ENCODE measurements at places on chromosomes 13 and 19.
A peak's percentile ranks its signal among the peaks of the same experiment; 100 is the strongest.

GRCh38 chr13:52936806-52937205 is 88.4 kb upstream of the PCDH8 start:
- no peak for DNase-seq

- no peak for DNase-seq
Observed at GRCh38 chr13:74768521-74769085, 634.4 kb upstream of the KLF12 start.

- no peak for DNase-seq
Observed at GRCh38 chr19:38845374-38846024, 4.3 kb downstream of the HNRNPL start.

DNA sequence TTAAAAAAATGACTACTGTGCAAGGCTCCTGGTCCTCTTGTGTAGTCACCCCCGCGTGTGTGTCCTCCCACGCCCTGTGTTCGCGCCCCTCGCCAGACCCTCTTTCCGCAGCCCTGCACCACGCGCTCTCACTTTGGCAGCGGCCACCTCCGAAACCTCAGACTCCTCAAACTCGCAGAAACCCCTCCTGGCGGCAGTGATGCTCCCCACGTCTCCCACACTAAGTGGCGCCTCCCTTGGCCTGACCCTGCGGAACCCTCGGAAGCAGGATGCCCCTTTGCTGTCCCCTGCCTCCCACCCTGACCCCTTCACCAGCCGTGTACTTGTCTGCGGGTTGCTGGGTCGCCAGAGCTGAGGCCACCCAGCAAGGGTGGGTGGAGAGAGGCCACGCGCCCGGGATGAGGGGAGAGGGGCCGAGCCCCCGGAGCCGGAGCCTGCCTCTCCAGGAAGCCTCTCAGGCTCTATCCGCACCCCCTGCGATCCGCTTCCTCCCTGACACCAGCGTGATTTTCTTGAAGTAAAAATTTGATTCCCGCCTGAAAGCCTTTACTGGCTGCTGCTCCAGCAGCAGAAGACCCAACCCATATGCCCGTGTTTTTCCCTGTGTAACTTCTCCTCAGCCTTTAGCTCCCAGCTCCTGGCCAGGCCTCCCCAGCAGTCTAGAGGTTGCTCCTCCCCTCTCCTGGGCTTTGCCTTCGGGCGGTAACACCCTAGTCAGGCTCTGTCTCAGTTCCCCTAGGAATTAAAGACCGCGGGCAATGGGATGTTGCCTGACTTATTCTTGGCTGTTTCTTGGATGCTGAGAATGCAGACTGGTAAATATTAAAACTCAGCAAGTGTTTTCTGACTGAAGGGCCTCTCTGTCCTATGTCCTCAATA is 55.2 kb downstream of the MIPEP start:
- no peak for DNase-seq

DNA sequence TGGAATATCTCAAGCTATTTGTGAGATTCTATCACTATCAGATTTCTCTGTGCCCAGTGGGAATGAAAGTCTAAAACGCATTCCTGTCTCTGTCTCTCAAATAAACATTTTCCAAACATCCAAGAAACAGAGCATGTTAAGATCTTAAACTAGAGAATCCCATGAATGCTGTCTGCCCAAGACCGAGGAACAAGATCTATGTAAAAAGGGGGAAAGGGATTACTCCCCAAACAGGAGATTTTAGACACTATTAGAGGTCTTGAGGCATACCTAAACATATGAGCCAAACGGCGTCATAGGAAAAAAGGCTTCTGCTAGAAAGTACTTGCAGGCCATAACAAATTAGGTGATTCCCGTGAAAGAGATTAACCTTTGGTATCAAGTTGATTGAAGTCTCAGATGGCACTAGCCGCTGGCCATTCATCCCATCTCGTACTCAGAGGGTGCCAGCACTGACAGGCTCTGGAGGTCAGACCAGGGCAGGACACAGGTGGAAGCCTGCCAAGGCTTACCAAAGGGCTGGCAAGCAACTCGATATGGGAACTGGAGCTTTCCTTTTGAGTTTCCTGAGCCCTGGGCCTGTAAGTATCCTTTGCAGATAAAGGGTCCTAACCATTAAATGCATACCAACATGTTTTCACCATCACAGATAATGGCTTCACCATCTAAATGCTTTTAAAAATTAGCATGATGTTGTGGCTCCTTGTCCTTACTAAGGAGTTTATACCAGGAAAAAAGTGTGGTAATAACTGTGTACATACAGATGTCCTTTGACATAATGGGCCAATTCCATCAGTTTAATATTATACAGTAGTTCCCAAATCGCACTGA is 225.2 kb downstream of the FOXO1 start:
- DNase-seq, result no peak

- DNase-seq, result no peak
Observed at GRCh38 chr13:19681517-19681916, 48.1 kb downstream of the MPHOSPH8 start.

GRCh38 chr19:21617740-21618339 is 112.4 kb downstream of the ZNF429 start:
- no peak for DNase-seq

GRCh38 chr19:32866564-32867265 is 2.9 kb downstream of the SLC7A9 start:
- no peak for DNase-seq

DNA sequence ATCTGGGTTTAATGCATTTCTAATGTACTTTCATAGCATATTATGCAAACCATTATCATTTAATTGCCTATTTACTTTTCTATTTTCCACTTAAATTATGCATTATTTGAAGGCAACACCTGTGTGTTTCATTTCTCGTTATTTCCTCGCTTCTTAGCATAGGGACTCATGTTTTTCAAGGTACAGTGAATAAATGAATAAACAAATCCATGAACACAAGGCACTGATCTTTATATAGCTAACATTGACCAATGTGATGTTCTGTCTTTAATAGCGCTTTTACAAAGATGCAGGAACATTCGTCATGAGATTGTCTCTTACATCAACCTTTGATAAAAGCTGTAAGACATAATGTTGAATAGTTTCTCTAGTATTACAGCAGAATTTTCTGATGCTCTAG is 121.2 kb downstream of the B3GLCT start:
- no peak for DNase-seq

GRCh38 chr19:3465552-3465951 is 14.8 kb downstream of the SMIM24 start:
- no peak for DNase-seq

GRCh38 chr13:54077569-54077968 is 1049.0 kb downstream of the OLFM4 start:
- DNase-seq, result no peak

GRCh38 chr13:107678075-107678689 is 537.2 kb downstream of the LIG4 start:
- DNase-seq, result no peak

GRCh38 chr13:113561417-113562084 is 23.0 kb upstream of the TFDP1 start:
- no peak for DNase-seq

GRCh38 chr13:112792511-112792910 is 102.7 kb downstream of the ATP11A start:
- no peak for DNase-seq

DNA sequence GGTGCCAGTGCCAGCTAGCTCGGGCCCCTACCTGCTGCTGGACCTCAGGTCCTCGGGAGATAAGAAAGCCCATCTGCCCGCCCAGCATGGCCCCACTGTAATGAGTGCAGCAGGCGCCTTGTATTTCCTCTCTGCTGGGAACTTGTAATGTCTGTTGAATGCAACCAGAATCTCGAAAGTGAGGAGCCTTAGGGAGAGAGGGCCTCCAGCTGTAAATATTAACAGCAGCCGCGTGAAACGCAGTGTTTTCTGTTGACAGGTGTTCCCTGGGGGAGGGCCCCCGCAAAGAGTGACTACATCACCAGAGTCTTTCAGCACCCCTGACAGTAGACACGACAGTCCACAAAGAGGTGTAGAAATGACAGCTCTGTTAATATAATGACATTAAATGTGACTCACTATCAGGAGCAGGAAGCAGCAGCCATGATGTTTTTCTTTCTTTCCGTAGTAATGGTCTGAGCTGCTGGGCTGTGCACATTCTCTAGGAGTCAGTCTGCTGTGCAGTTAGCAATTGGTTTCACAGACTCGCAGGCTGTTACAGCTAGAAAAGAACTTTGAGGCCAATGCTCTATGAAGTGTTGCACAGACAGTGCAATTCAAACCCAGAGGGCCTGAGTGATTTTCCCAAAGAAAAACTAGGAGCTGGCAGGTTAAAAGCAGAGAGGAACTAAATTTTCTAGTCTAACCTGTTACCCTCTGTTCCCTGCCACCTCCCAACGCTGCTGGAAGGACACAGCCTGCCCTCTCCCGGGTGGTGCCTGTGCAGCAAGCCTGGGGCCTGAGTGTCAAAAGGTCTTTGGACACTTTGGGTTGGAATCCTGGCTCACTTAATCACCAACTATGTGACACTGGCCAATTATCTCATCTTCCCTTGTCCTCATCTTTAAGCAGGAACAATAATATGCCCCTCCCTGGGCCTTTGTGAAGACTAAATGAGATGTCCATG is 58.6 kb upstream of the WASF3 start:
- no peak for DNase-seq

GRCh38 chr13:110610955-110611595 is 4.3 kb upstream of the NAXD start:
- peak; percentile 60 for DNase-seq

GRCh38 chr13:110746438-110746837 is 32.9 kb downstream of the ING1 start:
- DNase-seq, result no peak

GRCh38 chr19:2391118-2391725 is 31.2 kb downstream of the TMPRSS9 start:
- DNase-seq, result peak; percentile 82

DNA sequence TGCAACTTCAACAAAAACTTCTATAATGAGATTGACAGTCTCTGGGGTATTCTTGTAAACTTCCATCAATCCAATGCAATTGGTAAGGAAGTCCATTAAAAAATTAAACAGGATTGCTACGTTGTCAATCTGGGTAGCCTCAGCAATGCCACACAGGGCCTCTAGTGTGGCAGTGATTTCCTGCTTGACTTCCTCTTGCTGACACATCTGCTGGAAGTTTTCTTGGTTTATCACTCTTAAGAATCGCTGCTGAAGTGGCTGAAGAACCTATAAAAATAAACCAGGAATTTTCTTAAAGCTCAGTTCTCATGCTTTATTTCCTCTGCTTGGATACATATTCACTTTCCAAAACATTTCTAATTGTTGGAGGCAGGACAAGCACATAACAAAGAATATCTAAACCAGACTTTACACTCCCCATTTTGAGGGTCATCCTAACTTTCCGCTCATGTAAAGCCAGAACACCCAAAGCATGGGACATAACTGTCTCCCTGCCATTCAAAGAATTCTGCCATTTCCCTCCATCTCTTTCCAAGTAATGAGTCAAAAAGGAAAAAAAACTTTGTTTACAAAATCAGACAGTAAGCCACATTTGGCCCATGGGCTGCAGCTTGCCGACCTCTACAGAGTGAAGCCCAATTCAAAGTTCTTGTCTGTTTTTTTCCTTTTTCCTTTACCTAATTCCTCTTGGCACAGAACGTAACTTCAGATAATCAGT is 23.2 kb upstream of the EEF1AKMT1 start:
- peak; percentile 21 for DNase-seq

DNA sequence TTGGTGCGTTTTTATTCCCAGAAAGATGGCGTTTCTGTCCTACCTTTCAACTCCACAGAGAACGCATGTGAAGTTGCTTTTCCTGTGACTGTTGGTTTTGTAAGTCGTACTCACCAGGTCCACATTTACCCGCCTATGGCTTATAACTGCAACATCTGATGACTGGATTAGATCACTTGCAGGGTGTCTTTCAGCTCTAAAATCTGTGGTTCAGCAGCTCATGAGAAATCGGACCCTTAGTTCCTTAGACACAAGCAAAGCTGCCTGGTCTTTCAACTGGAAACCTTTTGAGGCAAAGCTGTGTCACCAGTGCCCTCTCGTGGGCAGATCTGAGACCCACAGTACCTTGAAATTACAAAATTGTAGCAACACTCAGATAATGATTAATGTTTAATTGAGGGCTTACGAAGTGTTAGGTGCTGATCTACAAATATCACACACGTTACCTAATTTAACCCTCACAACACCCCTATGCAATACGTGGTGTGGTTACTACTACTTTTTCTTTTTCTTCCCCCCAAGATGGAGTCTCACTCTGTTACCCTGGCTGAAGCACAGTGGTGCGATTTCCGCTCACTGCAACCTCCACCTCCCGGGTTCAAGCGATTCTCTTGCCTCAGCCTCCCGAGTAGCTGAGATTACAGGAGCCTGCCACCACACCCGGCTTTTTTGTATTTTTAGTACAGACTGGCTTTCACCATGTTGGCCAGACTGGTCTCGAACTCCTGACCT is 65.4 kb downstream of the RUBCNL start:
- peak; percentile 59 for DNase-seq

DNA sequence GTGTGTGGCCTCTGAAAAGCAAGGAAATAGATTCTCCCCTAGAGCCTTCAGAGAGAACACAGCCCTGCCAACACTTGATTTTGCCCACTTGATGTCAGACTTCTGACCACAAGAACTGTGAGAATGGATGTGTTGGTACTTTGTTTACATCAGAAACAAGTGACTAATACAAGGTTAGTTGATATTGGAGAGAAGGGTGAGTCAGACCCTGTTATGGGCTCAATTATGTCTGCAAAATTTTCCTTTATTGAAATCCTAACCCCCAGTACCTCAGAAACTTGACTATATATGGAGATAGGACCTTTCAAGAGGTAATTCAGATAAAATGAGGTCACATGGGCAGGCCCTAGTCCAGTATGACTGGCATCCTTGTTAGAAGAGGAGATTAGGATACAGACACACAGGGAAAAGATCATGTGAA is 226.7 kb downstream of the RFC3 start:
- DNase-seq, result peak; percentile 47

DNA sequence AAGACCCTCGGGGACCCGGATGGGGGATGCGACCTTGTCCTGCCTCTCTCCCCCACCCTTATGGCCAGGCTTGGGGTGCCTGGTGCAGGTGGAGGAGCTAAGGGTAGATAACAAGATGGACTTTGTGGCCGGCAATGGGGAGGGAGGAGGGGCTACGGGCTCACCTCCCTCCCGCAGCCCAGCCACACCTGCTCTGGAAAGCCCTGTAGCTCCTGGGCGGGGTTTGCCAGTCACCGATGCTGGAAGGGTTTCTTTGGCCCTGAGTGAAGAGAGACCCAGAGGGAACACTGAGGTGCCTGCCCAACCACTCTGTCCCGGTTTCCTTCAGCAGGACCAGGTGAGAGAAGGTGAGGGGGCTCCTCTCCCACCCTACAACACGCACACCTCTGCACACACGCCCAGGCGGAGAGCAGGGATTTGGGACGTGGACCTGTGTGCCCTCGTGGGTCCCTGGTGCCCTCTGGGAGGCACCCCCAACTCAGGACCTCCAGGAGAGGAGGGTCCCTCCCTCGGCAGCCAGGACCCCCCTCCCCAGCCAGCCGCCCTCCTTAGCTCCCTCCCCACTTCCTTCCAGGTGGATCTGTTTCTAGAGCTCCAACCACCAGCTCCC is at the start of gene FUT2:
TSS of gene FUT2 (plus strand) at position 229 of the 610 bp plus-strand sequence. CDS start 6,986 bp downstream, outside the sequence.
- no peak for DNase-seq

- DNase-seq, result no peak
Observed at GRCh38 chr19:54731191-54731590, 6.9 kb downstream of the KIR3DL3 start.

- no peak for DNase-seq
Observed at GRCh38 chr19:58355908-58356765, 2.8 kb upstream of the A1BG start.

GRCh38 chr13:21364916-21365315 is 94.2 kb downstream of the ZDHHC20 start:
- no peak for DNase-seq
